Spleen (tissue), 13 donors: ENCODE measurements at places on chromosomes 3 and 15. TPM values are rescaled to one million over a fixed set of nuclear protein-coding genes. Genes with fewer than 3 reads are reported as not detected.

The ATG3 gene
- polyA plus RNA-seq = 58.6 TPM

The DLL4 gene
- 1.2 TPM for polyA plus RNA-seq

The CLSTN2 gene
- polyA plus RNA-seq = 0.13 TPM

The ABHD6 gene
- polyA plus RNA-seq = 17.2 TPM

The SI gene
- not detected for polyA plus RNA-seq

The HCLS1 gene
- 244 TPM for polyA plus RNA-seq

The SEMA3F gene
- 16.9 TPM for polyA plus RNA-seq

The ZPLD1 gene
- polyA plus RNA-seq = 0.03 TPM

The SLC24A5 gene
- polyA plus RNA-seq = not detected

The WDR49 gene
- polyA plus RNA-seq = 0.13 TPM

The CAV3 gene
- polyA plus RNA-seq = not detected

The PTX3 gene
- 5.7 TPM for polyA plus RNA-seq

The SOX2 gene
- polyA plus RNA-seq = 0.05 TPM

The IL5RA gene
- polyA plus RNA-seq = 0.06 TPM

The NR2C2 gene
- 7.8 TPM for polyA plus RNA-seq

The PLA2G4E gene
- not detected for polyA plus RNA-seq

The SLC22A13 gene
- 0.05 TPM for polyA plus RNA-seq

The PLAAT1 gene
- polyA plus RNA-seq = not detected

The EFHB gene
- 1.9 TPM for polyA plus RNA-seq

The CD96 gene
- 2.9 TPM for polyA plus RNA-seq

The ACKR2 gene
- 0.42 TPM for polyA plus RNA-seq
